SK-N-SH (cell line): ENCODE measurements at places on chromosomes 7 and 10. TPM values are rescaled to one million over a fixed set of nuclear protein-coding genes. Genes with fewer than 3 reads are reported as not detected.

The ESYT2 gene
- 34.2 and 42.7 TPM in 2 replicates for polyA plus RNA-seq

- H3K4me1 ChIP-seq: peaks cover 6% of the 10 kb centered on the region
- H3K36me3 ChIP-seq: no peaks in the 10 kb centered on the region
- H3K27ac ChIP-seq: no peak overlapping the region
- no peak overlapping the region for H3K4me3 ChIP-seq
- H3K27me3 ChIP-seq: no peaks in the 10 kb centered on the region
These were observed 10.2 kb upstream of the REPIN1 start for GRCh38 chr7:150358433-150358832.

The CHAT gene
- 0.08 TPM in 1 of 2 replicates, not detected in the other for polyA plus RNA-seq

GRCh38 chr7:1447551-1448244 lies 11.6 kb downstream of the MICALL2 start:
- H3K4me1 ChIP-seq: peaks cover 1% of the 10 kb centered on the region; the same call in 1 of the 2 replicates
- H3K4me3 ChIP-seq: no peak overlapping the region
- peaks cover 6% of the 10 kb centered on the region; the same call in 1 of the 2 replicates for H3K36me3 ChIP-seq
- H3K27ac ChIP-seq: no peak overlapping the region
- no peaks in the 10 kb centered on the region for H3K27me3 ChIP-seq

The FXYD4 gene
- not detected in 2 replicates for polyA plus RNA-seq

- DNase-seq: no peak
- no peak overlapping the region for H3K27ac ChIP-seq
- H3K36me3 ChIP-seq: peaks cover 8% of the 10 kb centered on the region; the same call in 1 of the 2 replicates
- no peaks in the 10 kb centered on the region for H3K27me3 ChIP-seq
- no peak overlapping the region for H3K4me3 ChIP-seq
These were observed 70.3 kb upstream of the LRGUK start for GRCh38 chr7:134056816-134057215.

GRCh38 chr7:55156919-55157763 lies 138.3 kb downstream of the EGFR start:
- H3K4me1 ChIP-seq: 0 out of 2 replicates have a peak, but pooled peaks cover 6% of the 10 kb centered on the region
- H3K36me3 ChIP-seq: peaks cover 88% of the 10 kb centered on the region
- no peak overlapping the region for H3K27ac ChIP-seq
- DNase-seq: peak; percentile 62

The OR2A12 gene
- not detected in 2 replicates for polyA plus RNA-seq

- no peak for DNase-seq
- no peaks in the 10 kb centered on the region for H3K36me3 ChIP-seq
- no peak overlapping the region for H3K4me3 ChIP-seq
- no peaks in the 10 kb centered on the region for H3K4me1 ChIP-seq
- no peak overlapping the region for H3K27ac ChIP-seq
These were observed 231.8 kb upstream of the FOXP2 start for GRCh38 chr7:114182837-114183236.
